ENCODE measurements at places on chromosomes 11 and 22.

GRCh38 chr11:119175493-119176077 is 7.1 kb downstream of the NLRX1 start:
- DNase-seq = no peak

GRCh38 chr22:36808721-36809344 is 8.0 kb downstream of the PVALB start:
- peak; percentile 48 for DNase-seq

DNA sequence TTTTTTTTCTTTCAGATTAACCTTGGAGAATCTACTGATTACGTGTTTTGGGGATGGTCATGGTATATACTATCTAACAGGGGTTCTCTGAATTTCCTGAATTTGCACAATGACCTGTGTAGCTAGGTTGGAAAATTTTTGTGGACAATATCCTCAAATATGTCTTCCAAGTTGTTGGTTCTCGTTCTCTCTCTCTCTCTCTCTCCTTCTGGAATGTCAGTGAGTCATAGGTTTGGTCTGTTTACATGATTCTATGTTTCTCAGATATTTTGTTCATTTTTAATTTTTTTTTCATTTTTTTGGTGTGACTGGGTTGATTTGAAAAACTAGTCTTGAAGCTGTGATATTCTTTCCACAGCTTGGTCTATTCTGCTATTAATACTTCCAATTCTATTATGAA is 604.0 kb upstream of the ANO3 start:
- no peak for DNase-seq

- DNase-seq = peak; percentile 39
Measured at GRCh38 chr22:30947816-30948454, 20.6 kb downstream of the MORC2 start.

DNA sequence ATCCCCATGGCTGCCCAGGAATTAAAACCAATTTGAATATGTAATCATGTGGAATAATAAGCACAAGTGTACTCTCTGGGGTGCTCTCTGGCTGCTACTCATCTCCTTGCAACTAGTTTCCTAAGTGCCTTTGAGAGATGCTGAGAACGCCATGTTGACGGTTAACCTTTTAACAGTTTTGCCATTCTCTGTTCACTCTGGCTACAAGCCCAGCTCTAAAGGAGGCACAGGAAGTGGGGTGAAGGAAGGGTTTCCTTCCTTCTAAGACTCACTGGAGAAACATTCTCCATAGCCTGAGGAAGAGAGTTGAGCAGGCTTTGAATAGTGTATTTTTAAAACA is 122.0 kb upstream of the ZC3H12C start:
- peak; percentile 83 for DNase-seq

DNA sequence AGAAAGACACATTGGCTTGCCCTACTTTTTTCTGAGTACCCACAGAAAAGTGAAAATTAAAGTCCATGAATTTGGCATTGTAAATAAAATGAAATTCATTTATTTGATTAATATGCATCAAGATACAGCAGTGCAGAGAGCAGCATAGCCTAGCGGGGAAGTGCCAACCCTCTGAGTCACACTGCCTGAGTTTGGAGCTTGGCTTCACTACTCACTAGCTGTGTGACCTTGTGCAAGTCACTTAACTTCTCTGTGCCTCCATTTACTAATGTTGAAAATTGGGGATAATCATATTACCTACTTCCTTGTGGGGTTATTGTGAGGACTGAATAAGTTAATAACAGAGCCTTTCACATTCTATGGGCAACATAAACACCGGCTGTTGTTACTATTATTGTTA is 111.5 kb upstream of the CSNK2A3 start:
- DNase-seq = no peak

DNA sequence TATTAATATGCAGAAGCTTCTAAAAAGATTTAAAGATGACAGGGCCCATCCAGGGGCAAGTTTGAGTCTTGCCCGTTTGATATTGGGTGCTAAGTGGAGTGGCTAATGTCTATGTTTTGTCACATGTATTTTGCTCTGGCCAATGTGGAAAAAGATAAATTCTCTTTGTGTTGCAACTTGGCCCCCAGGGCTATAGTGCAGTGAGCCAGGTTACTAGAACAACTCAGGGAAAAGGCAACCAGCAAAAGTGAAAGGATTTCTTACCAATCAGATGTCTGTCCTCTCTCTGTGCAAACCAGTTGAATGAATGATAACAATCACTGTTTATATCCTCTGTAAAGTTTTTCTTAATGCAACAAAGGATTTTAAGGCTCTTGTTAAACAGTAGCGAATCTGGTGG is 4.6 kb upstream of the CLNS1A start:
- DNase-seq = no peak

DNA sequence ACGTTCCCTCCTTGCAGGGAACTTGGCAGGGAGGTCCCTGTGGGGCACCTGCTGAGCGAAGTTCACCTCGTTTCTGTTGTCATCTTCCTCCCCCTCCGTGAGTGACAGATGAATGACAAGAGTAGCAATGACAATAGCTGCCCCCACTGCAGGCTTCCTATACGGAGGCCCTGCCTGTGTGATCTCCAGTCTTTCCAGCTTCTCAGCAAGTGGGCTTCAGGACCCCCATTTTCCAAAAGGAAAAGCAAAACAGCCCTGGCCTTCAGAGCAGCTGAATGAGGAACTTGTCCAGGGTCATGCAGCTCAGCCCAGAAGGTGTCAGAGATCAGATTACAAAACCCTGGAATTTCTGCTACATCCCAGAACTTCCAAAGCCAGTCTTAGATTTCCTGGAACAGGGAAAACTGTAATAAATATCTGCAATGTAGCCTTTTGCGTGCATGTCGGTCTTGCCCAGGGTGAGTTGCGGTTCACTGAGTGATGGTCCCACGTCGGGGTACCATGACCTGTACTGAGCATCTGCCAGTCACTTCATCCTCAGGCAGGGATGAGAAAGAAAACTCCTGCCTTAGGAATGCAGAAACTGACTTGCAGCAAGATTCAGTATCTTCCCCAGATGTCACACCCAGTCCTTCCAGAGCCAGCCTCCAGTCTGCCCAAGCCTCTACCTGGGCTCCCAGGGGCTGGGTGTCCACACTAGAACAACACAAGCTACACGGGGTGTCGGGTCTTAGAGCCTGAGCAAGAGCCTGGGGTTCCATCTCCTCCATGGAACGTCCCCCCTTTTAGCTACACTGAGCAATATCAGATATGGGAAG is 1457.0 kb downstream of the BRD1 start:
- no peak for DNase-seq

DNA sequence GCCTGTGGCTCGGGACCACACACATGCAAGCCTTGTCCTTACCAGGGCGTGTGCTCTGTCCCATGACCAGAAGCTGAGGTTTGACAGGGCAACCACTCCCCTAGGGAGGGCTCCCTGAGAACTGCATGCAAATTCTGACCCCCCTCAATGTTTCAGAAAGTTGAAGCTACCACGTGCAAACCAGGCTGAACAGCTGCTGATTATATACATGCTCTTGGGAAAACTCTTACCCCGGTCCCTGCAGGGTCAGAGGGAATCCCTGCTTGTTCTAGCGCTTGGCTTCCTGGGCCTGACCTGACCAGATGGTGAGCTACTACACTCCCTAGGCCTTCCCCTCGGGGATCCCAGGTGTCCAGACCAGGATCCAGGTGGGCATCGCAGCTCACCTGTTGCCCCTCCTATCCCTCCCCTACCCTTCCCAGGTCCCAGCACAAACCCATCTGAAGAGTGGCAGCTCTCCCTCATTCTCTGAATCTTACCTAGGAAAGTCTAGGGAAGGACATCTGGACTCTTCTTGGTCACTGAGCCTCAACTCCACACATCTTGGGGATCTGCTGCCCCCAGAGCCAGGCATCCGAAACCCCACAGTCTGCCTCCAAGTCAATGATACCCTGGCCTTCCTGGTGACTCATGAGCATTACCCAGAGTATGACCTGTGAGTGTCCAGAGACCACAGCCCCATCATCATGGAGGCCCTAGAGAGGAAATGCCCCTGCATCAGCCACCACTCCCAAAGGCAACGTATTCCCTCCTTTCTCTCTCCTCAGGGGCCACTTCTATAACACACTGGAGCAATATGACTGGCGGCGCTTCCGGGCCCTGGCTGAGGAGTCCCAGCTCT is 61.5 kb downstream of the BTG4 start:
- DNase-seq = no peak

DNA sequence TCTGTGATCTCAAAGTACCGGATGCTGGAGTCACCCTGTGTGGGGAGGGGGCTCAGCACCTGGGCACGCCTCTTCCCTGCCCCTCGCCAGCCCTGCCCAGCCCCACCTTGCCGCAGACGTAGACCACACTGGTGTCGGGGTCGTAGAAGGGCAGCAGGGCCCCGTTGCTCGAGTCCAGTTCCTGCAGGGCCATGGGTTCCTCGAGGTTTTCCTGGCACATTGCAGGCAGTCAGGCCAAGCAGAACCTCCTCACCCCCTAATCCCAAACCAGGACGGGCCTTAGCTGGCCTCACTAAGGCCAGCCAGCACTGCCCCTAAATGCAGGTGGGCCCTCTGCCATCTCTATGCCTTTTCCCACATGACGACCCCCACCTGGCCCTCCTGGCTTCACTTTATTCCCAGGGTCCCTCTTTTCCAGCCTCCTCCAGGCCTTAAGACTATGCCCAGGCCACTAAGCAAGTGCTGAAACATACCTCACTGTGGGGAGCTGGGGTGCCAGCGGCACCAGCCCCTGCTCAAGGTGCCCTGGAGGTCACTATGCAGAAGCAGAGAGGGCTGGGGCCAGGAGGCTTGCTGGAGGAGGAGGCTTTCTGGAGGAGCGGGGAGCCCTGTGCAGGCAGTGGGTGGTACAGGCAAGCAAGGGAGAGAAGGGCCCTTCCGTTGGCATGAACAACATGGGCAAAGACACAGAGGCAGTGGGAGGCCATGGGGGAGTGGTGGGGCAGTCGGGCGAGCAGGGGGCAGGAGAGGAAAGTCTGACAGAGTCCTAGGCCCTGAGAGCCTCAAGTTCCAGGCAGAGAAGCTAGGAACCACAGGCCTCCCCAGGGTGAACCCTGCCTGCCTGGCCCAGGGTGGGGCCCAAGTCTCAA is 2.8 kb downstream of the CORO1B start:
- DNase-seq = no peak

DNA sequence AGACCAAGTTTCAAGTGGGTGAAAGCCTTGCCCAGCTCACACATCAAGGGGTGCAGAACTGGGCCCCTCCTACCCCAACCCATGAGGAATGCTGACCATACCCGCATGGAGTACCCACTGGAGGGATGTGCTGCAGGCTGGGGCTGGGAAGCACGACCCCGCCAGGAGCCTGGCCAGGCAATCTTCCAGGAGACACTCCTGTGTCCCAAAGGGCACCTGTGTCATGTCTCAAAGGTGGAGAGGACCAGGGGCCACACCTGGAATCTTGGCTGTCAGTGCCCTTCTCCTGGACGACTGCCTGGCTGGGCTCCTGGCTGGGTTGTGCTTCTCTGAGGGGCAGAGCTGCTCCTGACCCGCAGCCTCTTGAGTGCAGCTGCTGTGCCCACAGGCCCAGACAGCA is 6.7 kb downstream of the ARAP1 start:
- no peak for DNase-seq

- no peak for DNase-seq
Measured at GRCh38 chr11:65047581-65048422, 6.8 kb downstream of the SAC3D1 start.

- no peak for DNase-seq
Measured at GRCh38 chr11:67482275-67482826, 475 bp upstream of the AIP start.

DNA sequence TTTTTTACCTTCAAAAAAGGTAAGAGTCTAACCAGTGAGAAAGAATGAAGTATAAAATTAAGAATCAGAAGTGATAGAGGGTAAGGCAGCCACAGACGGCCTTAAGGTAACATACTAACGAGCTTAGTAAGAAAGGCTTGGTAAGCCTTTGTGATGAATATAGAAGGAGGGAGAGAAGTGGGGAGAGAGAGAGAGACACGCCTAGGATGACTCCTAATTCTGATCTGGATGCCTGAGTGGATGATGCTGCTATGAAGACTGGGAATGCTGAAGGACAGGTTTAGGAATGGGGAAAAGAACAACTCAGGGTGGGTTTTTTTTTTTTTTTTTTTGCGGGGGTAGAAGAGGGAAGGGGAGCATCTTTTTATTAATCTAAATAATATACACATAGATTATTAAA is 4.8 kb downstream of the FBXO3 start:
- no peak for DNase-seq
